Right renal pelvis (tissue), 4 donors: ENCODE measurements at places on chromosomes 16 and 17.

DNA sequence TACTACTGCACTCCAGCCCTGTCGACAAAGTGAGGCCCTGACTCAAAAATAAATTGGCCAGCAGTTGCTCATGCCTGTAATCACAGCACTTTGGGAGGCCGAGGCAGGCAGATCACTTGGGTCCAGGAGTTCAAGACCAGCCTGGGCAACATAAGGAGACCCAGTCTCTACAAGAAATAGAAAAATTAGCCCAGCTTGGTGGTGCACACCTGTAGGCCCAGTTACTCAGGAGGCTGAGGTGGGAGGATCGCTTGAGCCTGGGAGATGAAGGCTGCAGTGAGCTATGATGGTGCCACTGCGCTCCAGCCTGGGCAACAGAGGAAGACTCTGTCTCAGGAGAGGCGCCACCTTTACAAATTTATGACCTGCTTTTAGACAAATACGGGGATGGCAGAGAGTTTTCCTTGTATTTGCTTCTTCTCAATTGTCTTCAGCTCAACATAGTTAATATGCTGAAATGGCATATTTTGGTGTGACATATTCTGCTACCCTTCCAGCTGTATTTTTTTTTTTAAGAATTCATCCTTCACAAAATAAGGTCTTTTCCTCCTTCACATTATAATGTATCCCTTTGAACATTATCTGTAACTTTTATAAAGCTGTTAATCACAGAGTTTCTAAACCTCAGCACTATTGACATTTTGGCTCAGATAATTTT, 21.1 kb upstream of the YPEL2 start:
- no peak for DNase-seq

- DNase-seq = no peak
Measured at GRCh38 chr16:20726661-20727060, 15.0 kb downstream of the THUMPD1 start.

DNA sequence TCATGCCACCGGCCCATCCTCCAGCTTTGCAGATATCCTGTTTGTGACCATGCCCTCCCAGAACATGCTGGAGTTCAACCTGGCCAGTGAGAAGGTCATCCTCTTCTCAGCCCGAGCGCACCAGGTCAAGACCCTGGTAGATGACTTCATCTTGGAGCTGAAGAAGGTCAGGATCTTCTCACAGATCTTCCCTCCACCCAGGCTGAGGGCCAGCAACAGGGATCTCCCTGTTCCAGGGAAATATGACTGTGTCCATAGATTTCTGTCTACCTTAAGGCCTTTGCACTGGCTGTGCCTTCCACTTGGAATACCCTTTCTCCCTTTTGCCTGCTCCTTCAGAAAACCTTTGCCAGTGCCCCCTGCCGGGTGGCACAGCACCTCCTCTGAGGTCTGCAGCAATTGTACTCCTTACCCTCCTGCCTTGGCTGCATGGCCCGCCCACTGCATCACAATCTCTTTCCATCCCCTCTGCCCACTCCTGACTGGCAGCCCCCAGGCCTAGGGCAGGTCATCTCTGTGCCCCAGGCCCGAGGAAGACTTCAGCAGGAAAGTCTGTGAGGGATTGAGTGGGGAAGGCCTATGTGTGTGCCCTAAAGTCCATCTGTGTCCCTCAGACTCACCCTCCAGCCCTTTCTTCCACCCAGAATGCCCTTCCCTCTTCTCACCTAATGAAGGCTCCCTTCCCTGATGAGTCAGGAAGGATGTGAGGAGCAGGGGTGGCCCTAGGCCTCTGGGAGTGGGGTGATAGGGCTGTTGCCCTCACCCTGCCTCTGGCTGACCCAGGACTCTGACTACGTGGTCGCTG, 27.3 kb upstream of the ALKBH5 start:
- DNase-seq = no peak

DNA sequence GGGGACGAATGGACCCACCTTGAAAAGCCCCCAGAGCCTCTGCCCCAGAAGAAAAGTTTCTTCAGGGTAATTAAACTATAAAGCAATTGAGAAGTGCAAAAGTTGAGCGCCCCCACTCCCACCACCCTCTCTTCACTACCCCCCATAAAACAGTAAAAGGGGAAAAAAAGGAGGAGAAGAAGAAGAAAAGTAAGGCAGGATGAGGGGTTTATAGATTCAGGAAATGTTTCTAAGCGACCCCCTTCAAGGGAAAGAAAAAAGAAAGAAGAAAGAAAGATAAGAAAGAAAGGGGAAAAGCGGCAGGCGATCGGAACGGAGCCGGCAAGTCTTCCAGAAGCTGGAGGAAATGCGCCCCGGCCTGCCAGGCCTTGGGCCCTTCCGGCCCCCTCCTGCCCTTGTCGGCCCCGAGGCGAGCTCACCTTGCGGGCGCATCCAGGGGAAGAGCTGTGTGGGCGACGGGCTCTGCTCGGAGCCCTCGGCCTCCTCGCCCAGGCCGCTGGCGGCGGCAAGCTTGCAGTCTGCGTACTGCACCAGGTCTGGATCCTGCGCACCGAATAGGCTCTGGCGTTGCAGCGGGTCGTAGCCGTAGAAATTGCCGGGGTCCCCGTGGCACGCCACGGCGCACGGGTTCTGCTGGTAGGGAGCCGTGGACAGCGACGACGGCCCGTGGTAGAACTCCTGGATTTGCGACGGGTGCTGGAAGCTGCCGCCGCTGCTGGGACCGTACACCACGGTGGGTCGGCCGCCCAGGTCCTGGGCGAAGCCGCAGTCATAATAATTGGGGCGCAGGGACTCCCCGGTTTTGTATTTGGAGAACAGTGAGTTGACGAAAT, 1.0 kb downstream of the HOXB8 start:
- DNase-seq = no peak

- DNase-seq = no peak
Measured at GRCh38 chr17:80294210-80294609, 33.6 kb downstream of the RNF213 start.

- no peak for DNase-seq
Measured at GRCh38 chr16:81488687-81489411, 44.2 kb downstream of the CMIP start.

DNA sequence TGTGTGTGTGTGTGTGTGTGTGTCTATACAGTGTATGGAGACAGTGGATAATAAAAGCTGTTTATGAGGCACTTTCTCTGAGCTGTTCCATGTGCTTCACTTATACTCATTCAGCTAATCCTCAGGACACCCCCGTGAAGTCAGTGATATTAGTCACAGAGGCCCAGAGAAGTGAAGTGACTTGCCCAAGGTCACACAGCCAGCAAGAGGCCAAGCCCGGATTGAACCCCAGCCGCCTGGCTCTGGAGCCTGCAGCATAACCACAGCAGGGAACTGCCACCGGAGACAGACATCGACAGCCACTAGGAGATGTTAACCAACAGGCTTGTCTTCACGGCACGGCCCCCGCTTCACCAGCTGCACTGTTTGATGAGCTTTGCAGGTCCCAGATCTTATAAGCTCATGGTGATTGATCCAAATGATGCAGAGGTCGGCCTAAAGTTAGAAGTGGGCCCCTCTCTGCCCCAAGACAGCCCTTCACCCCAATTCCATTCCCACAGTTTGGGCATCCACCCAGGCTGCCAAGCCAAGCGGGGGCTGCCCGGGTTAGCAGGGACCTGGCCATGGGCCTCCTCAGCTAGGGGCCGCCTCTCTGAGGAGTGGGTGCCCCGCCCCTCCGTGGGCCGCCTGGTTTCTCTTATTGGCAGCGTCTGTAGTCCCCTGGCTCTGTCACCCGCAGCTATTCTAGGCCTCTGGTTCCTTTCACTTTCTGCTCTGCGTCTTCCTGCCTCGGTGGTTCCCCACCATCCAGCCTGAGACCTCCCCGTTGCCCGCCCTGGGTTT, 30.9 kb downstream of the SOCS1 start:
- DNase-seq = no peak

GRCh38 chr17:38568274-38568673, 37.5 kb downstream of the SRCIN1 start:
- DNase-seq = no peak

GRCh38 chr17:74283371-74283673, 9.3 kb downstream of the DNAI2 start:
- no peak for DNase-seq

GRCh38 chr16:84746231-84746630, 46.4 kb downstream of the USP10 start:
- no peak for DNase-seq

DNA sequence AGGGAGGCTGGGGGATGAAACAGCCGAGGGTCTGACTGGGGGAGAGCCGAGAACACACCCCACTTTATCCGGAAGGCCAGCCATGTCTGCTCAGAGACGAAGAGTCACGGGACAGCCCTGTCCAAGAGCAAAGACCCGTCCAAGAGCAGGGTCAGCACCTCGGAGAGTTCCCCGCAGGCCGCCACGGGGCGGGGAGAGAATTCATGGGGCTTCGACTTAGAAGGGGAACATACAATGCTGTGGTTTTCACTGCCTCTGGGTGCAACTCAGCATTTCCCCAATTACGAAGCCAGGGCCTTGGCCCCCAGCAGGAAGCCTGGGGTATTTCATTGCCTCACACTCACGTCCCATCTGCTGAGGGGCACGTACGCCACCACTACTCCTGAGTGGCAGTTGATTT, 59.3 kb downstream of the JPH3 start:
- DNase-seq = peak; percentile 28

DNA sequence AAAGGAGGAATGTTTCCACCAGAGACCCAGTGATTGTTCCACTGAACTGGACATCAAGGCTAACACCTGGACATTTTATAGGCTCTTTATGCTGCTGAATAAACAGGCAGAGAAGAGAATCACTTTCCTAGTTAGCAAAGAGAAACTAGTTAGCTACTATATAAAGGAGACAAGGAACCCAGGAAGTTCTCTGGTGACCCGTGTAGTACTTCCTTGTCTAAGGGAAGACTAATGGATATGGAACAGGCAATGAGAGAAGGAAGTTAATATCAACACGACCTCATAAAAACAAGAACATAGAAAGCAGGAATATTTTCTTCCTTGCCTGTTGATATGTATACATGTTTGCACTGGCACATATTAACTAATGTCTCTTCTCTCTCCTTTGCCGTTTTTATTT, 30.8 kb upstream of the RPL38 start:
- no peak for DNase-seq

- DNase-seq = no peak
Measured at GRCh38 chr17:7285679-7286078, 4.2 kb downstream of the SLC2A4 start.

DNA sequence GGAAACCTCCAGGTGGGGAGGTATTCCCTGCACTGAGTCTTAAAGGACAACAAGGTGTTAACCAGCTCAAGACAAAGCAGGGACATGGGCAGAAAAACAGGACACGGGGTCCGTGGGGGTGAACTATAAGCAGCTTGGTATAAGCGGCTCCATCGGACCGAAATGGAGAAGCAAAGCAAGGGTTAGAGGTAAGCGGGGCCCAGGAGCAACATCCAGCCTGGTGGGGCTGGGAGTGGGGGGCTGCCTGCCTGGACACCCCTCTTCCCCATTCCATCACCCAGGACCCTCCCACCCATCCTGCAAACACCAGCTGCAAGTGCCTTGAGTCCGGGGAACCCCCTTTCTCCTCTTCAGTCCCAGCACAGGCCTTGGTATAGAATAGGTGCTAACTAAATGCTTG, 29.5 kb downstream of the MYH11 start:
- DNase-seq = no peak

GRCh38 chr17:74429604-74430384, 2.1 kb upstream of the GPRC5C start:
- DNase-seq = no peak

GRCh38 chr16:12356632-12357340, 380.3 kb downstream of the SNX29 start:
- DNase-seq = no peak

- no peak for DNase-seq
Measured at GRCh38 chr17:1126250-1126797, 53.5 kb downstream of the ABR start.

- no peak for DNase-seq
Measured at GRCh38 chr17:29010129-29010528, 4.3 kb upstream of the SEZ6 start.

GRCh38 chr17:58918884-58919283, 163.2 kb downstream of the PPM1E start:
- DNase-seq = no peak

DNA sequence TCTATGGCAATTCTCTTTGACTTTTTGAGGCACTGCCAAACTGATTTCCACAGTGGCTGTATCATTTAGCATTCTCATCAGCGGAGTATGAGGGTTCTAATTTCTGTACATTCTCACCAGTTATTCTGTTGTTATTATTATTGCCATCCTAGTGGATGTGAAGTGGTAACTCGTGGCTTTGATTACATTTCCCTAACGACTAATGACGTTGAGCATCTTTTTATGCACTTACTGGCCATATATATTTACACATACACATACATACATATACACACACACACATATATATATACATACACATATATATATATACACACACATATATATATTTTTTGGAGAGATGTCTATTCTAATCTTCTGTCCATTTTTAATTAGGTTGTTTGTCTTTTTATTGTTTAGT, 3.7 kb upstream of the MLYCD start:
- DNase-seq = no peak

DNA sequence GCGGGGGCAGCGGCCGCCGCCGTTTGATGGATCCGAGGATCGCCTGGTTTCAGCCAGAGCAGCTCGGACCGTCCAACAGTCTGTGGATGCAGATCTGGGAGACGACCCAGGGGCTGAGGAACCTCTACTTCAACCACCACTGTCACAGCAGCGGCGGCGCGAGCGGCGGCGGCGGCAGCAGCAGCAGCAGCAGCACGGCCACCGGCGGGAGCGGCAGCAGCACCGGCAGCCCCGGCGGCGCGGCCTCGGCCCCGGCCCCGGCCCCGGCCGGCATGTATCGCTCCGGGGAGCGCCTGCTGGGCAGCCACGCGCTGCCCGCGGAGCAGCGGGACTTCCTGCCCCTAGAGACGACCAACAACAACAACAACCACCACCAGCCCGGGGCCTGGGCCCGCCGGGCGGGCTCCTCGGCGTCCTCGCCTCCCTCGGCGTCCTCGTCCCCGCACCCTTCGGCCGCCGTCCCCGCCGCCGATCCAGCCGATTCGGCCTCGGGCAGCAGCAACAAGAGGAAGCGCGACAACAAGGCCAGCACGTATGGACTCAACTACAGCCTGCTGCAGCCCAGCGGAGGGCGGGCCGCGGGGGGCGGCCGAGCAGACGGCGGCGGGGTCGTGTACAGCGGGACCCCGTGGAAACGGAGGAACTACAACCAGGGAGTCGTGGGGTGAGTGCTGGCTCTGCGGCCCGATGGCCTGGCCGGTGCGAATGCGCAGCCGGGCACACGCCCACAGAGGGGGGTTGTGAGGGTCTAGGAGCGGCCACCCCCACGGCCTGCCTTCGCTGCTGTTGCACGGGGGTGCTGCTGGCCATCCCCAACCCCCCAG, 702 bp downstream of the TENT4B start:
- DNase-seq = no peak

GRCh38 chr16:66231452-66232160, 134.9 kb upstream of the CDH5 start:
- no peak for DNase-seq
